ENCODE measurements at places on chromosomes 4 and X.

DNA sequence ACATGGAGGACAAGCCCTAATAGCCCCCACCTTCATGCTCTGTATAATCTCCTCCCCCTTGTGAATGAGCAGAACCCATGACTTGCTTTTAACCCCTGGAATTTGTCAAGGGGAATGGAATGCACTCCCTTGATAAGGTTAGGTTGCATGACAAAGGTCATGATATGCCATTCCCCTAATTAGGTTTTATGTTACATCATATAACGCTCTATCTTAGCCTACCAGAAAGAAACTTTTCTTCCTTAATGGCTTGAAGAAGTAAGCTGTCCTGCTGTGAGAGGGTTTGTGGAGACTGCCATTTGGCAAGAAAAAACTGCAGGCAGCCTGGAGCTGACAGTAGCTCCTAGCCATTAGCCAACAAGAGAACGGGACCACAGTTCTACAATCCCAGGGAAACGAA, 399.8 kb upstream of the MAD2L1 start:
- no peak for DNase-seq

DNA sequence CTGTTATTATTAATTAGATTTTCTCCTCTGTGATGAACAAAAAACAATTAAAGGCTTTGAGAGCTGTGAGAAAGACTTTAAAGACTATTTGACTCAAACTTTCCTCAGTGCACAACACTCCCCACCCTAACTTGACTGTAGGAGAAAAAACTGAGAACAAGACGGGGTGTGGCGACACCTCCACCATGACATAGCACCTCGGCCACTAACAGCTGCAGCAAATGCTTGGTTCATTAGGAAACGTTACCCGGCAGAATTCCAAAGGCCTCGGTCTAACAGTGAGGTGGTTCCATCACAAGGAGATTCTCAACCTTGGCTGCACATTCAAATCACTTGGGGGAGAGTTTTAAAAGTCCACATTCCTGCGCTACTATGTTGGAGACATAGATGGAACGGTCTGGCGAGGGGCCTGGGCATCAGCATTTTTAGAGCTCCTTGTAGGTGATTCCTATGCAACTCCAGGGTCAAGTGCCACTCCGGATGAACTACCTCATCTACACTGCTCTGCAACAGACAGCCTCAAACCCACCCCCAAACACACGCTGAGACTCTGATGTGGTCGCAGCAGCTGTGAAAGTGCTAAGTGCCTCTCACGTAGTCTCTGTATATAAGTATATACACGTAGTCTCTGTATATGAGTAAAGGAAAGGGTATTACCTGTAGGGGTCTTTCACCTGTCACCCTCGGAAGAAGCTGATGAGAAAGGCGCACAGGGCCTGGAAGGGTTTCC, 1.0 kb downstream of the FGFBP2 start:
- no peak for DNase-seq

GRCh38 chr4:165096776-165097175, 15.9 kb downstream of the TMEM192 start:
- DNase-seq: no peak

DNA sequence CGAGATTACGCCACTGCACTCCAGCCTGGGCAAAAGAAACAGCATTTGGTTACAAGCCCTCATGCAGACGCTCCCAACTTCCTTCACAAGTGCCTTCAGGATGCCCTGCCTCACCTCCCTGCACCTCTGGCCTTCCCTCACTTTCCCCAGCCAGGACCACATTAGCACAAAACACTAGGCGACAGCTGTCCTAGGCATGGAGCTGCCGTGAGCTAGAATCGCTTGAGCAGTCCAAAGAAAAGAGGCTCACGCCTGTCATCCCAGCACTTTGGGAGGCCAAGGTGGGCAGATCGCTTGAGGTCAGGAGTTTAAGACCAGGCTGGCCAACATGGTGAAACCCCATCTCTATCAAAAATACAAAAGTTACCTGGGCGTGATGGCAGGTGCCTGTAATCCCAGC, 15.8 kb downstream of the RNF212 start:
- no peak for DNase-seq

DNA sequence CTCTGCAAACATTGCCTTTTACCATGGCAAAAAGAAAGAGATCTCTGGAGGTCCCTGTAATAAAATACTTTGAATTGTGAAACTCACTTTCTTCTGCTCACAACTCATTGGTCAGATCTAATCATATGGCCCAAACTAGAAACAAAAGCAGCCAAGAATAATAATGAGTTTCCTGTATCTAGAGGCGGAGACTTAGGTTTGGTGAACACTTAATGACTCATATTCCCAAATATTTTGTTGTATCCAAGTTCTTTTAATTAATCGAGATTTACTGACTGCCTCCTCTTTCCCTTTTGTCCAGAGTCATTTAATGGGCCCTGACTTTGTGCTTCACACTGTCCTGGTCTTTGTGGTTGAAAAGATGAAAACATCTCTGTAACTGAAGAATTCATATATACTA, 190.6 kb downstream of the CCSER1 start:
- DNase-seq: no peak

DNA sequence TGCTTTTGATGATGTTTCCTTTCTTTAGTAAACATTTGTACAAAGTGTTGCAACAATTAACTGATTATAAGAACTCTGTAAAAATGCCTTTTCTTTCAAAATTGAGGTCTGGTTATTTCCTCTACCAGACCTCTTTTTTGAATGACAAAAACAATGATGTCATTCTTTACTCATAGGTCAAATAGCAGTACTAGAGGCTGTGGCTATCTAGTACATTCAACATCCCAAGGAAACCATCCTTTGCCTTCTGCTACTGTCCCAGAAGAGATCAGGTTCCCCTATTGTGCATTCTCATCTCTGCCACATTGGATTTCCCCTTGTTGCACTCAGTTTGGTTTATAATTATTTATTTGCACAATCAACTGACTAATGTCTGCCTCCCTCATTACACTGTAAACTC, 19.1 kb upstream of the MAD2L1 start:
- DNase-seq: no peak

DNA sequence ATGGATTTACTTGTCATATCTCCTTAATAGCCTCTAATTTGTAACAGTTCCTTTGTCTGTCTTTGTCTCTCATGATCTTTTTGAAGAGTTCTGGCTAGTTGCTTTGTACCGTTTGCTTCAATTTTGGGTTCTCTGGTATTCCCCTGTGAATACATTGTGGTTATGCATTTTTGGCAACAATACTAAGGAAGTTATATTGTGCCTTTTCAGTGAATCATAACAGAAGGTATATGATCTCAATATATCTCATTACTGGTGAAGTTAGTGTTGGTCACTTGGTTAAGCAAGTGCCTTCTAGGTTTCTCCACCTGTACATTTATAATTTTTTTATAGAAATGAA, 48.6 kb downstream of the DCLK2 start:
- DNase-seq: no peak

- no peak for DNase-seq
Observed at GRCh38 chr4:121140716-121141460, 23.2 kb downstream of the TNIP3 start.

DNA sequence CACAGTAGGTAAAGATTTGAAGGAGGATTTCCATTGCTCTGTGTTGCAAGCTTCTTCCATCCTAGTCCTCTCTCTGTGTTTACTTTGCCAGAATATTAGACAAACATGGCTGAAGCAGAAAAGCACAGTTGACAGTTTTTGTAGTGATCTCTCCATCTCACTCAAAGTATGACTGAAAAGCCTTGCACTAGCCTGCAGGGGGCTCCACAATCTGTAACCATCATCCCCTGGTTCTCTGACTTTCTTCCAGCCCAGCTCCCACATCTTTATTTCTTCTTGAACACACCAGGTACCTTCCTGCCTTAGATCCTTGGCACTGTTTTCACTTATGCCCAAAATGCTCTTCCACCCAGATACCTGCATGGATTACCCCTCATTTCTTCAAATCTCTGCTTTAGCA, 34.1 kb upstream of the HHIP start:
- DNase-seq: no peak

DNA sequence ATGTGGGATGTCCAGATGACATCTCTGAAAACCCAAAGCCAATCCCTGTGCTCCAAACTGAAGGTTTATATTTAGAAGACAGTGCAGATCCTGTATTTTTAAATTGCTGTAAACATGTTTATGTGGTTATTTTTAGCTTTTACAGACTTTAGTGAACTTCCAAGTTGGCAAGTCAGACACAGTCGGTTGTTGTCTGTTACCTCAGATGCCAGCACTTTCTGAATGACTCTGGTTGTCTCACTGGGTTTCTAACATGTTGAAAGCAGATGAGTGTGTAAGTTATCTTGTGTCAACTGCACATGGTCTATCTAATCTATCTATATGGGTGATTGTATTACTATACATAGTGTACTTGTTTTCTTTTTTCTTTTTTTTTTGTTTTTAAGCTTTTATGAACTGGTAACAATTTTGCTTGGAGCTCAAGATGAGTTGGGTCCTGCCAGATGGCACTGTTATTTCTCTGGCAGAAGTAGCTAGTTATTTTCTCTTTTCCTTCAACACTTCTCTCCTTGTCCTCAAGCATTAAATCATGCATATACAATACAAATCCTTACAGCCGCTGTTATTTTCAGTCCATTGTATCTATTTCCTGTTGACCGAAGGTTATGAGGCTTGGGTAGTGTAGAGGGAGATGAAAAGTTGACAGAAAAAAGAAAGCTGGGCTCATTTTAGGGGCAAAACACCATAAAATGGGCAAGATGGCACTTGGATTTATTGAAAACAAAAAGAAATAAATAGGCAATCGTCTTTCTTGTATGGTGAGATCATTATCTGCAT, 66.3 kb downstream of the GAB1 start:
- no peak for DNase-seq

GRCh38 chrX:36916941-36917340, 91.2 kb upstream of the FAM47C start:
- DNase-seq: no peak

DNA sequence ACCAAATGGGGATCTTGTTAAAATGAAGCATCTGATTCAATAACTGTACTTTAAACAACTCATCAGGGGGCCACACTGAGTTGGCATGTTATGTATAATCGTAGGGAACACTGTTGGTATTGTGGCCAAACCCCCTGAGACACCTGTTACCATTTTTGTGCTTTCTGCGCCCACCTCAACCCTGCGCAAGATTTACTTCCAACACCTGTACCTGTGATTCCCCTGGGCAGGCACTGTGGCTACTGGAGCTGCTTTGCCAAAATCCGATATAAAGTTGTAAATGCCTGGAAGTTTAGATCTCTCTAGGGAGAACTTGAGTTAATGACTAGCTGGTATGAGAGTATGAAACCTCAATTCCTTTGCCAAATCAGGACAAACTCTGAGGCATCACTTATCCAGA, 259.8 kb upstream of the ATOH1 start:
- DNase-seq: no peak

DNA sequence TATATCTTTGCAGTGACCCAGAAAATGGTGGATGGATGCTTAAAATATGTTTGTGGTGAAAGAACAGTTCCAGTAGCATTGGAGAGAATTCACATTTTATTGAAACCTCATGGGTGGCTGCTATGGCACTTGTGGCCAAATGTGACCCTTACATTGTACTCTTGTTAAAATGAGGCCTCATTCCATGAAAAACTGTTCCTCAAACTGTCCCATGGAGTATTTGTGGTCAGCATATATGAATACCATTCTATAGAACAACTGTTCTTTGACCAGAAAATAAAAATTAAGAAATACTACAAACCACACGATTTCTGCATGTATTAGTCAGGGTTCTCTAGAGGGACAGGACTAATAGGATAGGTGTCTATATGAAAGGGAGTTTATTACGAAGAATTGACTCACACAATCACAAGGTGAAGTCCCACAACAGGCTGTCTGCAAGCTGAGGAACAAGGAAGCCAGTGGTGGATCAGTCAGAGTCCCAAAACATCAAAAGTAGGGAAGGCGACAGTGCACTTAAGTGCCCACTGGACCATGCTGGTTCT, 35.1 kb downstream of the GEMIN8 start:
- DNase-seq: no peak

GRCh38 chr4:121822796-121823504, 733 bp downstream of the CCNA2 start:
- DNase-seq: no peak

DNA sequence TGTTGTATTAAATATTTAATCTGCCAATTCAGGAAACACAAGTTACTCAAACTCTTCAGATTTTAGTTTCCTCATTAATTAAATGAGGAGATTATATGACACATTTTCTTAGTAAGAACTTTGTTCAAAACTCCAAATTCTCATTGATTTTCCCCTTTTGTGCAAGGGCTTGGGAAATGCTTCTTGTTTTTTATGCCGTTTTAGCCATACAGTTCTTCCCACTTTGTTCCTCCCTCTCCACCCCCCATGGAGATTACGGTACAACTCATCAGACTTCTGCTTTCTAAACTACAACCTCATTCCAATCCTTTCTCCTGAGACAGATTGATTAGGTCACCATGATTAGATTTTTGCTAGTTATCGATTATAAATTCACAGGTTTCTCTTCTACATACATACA, 10.9 kb upstream of the BBS7 start:
- no peak for DNase-seq

DNA sequence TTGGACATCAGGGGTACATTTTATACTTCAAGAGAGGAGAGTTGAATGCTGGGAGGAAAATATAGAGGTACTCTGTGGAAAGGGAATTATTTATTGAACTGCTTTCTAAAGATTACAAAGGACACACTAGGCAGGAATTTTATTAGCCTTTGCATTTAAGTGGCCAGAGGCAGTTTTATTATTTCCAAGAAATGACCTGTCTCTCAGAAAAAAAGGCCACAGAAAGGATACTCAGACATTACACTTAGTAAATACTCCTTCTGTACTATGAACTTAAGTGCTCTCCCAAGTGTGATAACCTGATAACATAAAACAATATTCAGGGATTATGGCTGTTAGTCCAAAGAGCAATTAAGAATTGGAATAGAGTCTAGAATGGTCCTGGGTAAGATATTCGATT, 7.5 kb downstream of the LRRC66 start:
- no peak for DNase-seq

DNA sequence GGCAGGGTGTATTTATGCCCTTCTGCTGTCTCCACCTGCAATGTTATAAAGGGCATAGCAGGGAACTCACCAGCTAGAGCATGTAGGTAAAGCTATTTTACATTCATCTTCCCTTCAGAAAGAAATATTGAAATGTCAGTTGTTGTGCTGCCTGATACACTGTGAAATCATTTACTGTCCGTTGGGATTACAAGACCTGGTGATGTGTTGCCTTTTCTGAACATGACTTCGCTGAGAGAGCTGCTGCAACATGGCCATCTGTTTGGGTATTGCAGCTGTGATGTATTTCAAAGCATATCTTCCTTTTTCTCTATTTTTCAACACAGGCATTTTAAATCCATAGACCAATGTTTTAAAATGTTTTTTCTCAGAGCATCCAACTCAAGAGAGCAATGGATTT, 644.1 kb upstream of the GNPDA2 start:
- DNase-seq: no peak

- no peak for DNase-seq
Observed at GRCh38 chr4:119130365-119131065, 5.1 kb upstream of the MYOZ2 start.

Data from cortex of kidney (tissue), 1 donor.